Posterior cingulate gyrus (tissue), 11 donors: ENCODE measurements at places on chromosomes 16 and 17.

GRCh38 chr17:2656283-2656682, 55.3 kb downstream of the CLUH start:
- DNase-seq, result no peak

DNA sequence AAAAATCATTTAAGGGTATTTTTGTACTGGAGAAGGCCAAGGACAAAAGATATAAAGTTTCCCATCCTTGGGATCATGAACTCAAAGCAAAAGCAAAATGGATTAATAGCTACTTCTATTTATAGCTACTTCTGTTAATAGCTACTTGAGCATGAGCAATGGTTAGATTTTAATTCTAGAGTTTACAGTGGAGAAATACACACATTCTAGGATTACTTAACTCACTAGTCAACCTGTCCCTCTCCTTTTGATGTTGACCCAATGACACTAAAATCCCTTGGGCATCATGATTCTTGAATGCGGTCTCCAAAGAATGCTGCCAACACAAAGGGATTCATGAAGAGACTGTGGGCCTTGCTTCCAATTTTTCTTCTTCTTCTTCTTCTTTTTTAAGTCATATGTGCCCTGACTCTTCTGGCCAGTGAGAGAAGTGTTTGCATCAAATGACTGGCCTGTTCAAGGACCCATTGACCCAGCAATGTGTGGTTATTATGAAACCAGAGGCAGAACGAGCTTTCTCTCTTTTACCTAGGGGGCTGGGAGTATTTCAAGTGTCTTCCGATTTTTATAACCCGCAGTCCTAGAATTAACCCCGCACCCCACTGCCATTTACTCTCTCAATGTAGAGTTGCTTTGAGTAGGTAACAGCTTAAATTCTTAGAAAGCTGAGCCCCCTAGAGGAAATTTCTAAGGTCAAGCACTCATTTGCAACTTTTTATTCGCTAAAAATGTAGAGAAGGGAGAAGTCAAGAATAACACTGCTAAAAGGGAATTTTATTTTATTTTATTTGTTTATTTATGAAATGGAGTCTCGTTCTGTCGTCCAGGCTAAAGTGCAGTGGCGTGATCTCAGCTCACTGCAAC, 34.6 kb downstream of the OTOA start:
- no peak for DNase-seq

DNA sequence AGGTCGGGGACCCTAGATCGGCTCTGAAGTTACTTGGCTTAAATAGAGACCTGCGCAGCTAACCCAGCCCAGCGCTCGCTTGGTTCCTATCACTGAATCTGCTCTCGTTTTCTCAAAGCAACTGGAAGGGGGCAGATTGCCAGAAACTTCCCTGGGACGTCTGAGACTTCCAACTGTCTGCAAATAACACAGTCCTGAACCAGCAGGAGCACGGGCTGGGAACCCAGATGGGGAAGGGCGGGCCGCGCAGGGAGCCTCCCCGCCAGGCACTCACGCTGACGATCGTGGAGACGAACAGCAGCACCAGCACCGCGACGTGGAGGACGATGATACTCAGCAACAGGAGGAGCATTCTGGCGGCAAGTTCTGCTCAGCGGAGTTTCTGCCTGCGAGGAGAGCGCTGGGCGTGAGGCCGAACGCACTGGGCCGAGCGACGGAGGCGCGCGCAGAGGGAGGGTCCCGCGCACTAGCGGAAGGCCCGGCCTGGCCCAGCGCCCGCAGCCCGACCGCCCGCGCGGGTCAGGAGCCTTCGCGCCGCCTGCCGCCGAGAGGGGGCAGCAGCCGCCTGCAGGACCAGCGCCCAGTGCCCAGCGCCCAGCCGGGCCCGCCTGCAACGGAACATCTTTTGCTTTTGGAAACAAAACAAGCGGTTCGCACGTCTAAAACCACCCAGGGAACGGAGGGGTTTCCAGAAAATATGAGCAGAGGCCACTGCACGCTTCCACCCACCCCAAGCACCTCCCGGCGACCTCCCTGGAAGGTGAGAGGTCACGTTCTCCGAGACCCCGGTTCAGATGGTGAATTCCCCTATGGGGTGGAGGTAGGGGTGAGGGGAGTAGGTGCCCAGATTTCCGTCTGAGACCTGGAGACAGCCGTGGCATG, 4.5 kb downstream of the PMP22 start:
- DNase-seq, result peak; percentile 92

- no peak for DNase-seq
These were observed 579.1 kb downstream of the CDH13 start for GRCh38 chr16:83205896-83206295.

DNA sequence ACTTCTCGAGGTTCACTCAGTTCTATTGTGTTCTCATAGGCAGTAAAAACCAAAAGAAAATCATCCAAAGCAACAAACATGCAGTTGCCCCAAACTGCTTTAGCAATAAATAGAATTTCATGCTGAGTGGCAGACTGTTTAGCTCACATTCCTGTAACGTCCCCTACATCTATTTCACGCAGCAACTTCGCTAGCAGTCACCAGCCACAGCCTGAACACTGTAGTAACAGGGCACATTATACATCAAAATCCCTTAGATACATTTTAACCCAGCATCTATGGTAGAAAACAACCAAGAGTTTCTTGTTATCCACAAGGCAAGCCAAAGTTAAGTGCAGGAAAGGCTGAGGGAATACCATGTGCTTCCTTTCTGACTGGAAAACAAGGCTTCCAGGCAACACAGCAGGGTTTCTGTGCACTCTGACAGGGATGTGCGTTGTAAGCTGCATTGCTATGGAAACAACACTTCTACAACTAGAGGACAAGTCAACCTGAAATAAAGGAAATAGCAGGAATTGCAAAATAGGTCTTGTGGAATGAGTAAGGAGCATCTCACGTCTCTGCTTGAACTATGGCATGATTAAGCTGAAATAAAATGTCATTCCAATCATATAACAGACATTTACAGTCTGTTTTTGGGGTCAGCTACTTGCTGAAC, 55.4 kb downstream of the CFDP1 start:
- no peak for DNase-seq

DNA sequence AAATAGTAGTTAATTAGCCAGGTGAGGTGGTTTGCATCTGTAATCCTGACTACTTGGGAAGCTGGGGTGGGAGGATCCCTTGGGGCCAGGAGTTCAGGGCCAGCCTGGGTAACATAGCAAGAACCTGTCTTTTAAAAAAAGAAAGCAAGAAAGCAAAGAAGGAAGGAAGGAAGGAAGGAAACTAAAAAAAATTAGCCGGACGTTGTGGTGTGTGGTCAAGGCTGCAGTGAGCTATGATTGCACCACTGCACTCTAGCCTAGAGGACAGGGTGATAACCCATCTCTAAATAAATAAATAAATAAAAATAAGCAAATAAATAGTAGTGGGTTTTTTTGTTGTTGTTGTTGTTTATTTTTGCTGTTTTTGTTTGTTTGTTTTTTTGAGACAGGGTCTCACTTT, 39.3 kb upstream of the MAP2K6 start:
- no peak for DNase-seq
